ENCODE measurements at places on chromosomes 3 and 15. TPM values are rescaled to one million over a fixed set of nuclear protein-coding genes. Genes with fewer than 3 reads are reported as not detected.
A peak's percentile ranks its signal among the peaks of the same experiment; 100 is the strongest.

GRCh38 chr15:70247281-70247680 is 149.6 kb upstream of the TLE3 start:
- no peaks in the 10 kb centered on the region for H3K4me1 ChIP-seq
- no peaks in the 10 kb centered on the region for H3K36me3 ChIP-seq
- H3K27ac ChIP-seq, result no peak overlapping the region
- no peaks in the 10 kb centered on the region for H3K27me3 ChIP-seq

TP63 gene
- total RNA-seq, result 1.3 TPM

- no peak for DNase-seq
- no peaks in the 10 kb centered on the region for H3K36me3 ChIP-seq
- H3K4me1 ChIP-seq, result peaks cover 31% of the 10 kb centered on the region
- no peak overlapping the region for H3K27ac ChIP-seq
- no peaks in the 10 kb centered on the region for H3K27me3 ChIP-seq
Observed at GRCh38 chr3:14857506-14857905, 38.7 kb downstream of the FGD5 start.

DNA sequence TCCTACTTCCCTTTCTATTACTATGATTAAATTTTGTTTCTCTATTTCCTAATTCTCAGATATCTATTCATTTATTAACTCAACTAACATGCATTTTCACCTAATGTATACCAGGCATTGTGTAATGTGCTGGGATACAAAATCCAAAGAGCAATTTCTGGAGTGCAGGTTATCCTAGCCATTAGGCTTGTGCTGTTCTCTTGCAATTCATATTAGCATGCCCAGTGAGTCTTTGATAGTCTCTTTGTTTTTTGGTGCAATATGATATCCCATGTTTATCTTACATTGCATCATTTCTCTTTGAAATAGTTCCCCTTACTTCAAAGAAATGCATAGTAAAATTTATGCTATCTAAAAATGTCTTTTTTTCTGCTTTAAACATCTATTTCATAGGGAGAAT is 13.9 kb upstream of the DPPA4 start:
- DNase-seq, result no peak
- H3K27ac ChIP-seq, result no peak overlapping the region
- no peaks in the 10 kb centered on the region for H3K4me1 ChIP-seq
- no peaks in the 10 kb centered on the region for H3K36me3 ChIP-seq
- H3K4me3 ChIP-seq, result no peak overlapping the region

DNA sequence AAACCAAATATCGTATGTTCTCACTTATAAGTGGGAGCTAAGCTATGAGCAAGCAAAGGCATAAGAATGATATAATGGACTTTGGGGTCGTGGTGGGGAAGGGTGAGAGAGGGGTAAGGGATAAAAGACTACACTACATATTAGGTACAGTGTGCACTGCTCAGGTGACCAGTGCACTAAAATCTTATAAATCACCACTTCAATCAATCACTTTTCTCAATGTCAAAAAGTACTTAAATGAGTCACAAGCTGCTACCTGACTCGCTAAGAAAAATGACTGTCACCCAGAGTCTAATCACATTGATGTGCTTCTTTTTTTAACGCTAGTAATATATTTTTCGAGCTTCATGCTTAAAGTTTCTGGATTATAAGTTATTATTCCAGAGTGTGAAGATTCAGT is 95.5 kb downstream of the CBLB start:
- DNase-seq, result no peak
- H3K27me3 ChIP-seq, result no peaks in the 10 kb centered on the region
- no peak overlapping the region for H3K27ac ChIP-seq
- no peaks in the 10 kb centered on the region for H3K36me3 ChIP-seq

- no peaks in the 10 kb centered on the region for H3K4me1 ChIP-seq
- no peaks in the 10 kb centered on the region for H3K27me3 ChIP-seq
- no peak for DNase-seq
- H3K36me3 ChIP-seq, result no peaks in the 10 kb centered on the region
- H3K4me3 ChIP-seq, result no peak overlapping the region
- H3K27ac ChIP-seq, result no peak overlapping the region
Observed at GRCh38 chr3:74537857-74538256, 76.6 kb downstream of the CNTN3 start.

- H3K4me3 ChIP-seq, result no peak overlapping the region
- peaks cover 4% of the 10 kb centered on the region for H3K36me3 ChIP-seq
- H3K27ac ChIP-seq, result no peak overlapping the region
Observed at GRCh38 chr3:190644766-190645165, 130.9 kb downstream of the IL1RAP start.

DNA sequence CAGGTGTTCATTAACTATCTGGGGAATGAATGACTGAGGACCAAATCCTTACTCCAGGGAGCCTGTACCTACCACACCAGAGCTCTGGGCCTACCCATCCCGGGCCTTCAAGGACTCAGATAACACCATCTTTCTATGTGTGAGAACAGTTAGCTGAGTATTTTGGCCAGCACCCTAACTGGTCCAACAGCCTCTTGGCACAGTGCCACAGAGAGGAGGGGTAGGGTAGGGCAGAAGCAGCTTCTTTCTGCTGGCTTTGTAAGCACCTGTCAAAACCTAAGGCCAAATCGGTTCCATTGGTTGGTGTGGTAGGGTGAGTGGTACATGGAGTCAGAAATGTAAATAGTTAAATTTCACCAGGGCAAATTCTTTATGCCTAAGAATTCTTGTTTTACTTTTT is 26.7 kb downstream of the ISL2 start:
- no peak for DNase-seq
- H3K4me3 ChIP-seq, result no peak overlapping the region
- peaks cover 8% of the 10 kb centered on the region for H3K4me1 ChIP-seq
- H3K27ac ChIP-seq, result no peak overlapping the region

GRCh38 chr3:66423791-66424190 is 77.0 kb downstream of the LRIG1 start:
- H3K36me3 ChIP-seq, result no peaks in the 10 kb centered on the region
- no peaks in the 10 kb centered on the region for H3K27me3 ChIP-seq
- no peak overlapping the region for H3K4me3 ChIP-seq
- no peak overlapping the region for H3K27ac ChIP-seq
- peaks cover 38% of the 10 kb centered on the region for H3K4me1 ChIP-seq
- DNase-seq, result no peak

DNA sequence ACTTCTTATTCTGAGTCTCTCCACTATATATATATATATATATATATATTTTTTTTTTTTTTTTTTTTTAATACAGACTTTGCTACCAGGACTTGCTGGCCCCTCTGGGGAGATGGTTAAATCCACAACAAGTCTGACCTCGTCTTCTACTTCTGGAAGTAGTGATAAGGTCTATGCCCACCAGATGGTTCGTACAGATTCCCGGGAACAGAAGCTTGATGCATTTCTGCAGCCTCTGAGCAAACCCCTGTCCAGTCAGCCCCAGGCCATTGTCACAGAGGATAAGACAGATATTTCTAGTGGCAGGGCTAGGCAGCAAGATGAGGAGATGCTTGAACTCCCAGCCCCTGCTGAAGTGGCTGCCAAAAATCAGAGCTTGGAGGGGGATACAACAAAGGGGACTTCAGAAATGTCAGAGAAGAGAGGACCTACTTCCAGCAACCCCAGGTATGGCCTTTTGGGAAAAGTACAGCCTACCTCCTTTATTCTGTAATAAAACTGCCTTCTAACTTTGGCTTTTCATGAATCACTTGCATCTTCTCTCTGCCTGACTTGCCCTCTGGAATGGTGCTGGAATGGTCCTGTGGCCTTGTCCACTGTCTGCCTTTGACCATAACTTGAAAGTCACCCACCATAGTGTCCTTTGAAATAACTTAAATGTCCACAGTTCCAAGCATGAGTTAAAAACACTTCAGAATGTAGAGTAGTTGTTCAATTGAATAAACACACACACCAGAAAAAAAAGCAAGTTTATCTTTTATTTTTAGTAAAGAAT is 32.4 kb downstream of the MLH1 start:
- H3K27me3 ChIP-seq, result no peaks in the 10 kb centered on the region
- peak overlapping the region; percentile 81 for H3K27ac ChIP-seq
- no peak for DNase-seq

DNA sequence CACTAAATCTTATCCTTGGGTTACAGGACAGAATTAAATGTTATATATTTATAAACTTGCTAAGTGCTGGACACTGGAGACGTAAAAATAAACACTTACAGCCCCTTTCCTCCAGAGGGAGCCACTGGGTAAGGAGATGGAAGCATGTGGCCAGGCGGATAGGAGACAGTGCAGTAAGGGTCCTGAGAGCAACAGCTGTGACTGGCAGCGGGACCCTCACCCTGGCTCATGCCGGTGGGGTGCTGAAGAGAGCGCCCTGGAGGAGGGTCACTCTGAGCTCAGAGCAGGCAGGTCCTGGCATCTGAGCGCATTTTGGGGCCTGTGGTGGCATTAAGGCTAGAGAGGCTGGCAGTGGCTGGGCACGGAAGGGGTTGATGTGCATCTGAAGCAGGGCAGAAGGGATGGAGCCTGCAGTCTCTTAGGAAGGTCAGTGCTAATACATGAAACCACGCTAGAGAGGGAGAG is 16.0 kb downstream of the SEC61A1 start:
- H3K27me3 ChIP-seq, result no peaks in the 10 kb centered on the region
- H3K4me1 ChIP-seq, result peaks cover 2% of the 10 kb centered on the region
- no peak overlapping the region for H3K4me3 ChIP-seq
- H3K27ac ChIP-seq, result no peak overlapping the region
- peaks cover 8% of the 10 kb centered on the region for H3K36me3 ChIP-seq
- no peak for DNase-seq

CFAP20DC gene
- total RNA-seq, result 0.27 TPM

DNA sequence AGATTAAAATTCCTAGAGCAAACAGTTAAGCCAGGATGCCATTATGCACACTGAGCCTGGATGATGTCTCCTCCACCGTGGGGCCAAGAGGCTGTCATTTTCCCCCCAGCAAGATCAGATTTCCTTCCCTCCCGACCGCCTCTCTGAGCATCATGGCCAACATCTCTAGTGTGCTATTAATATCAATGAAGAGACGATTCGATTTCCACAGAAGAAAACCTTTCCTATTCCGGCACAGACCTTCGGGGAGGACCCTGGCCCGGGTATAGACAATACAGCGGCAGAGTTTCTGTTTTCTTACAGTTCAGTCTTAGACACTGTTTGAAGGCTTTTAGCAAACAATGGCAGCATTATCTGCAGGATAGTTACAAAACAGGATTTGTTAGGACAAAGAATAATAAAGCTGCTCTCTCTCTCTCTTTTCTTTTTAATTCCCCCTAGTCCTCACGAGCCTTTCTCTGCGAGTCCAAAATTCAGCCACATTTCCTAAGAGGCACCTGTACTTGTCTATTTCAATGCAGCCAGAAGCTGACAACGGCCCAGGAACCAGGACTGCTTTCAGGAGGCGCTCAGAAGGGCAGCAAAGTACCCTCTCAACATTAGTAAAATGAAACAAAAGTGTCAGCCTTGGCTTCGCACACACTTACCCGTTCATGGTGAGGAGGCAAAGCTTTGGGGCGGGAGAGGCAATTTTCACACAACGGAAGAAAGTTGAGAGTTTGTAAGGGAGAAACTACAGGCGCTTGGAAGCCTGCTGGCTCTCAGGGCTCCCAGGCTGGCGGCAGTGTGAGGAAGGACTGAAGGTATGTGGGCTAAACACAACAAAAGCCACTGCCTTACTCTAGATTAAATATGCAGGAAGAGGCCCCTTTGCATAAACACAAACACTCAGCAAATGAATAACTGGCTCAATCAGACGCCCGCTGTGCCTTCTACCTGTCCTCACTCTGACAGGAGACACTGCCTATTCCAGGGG is 278.0 kb downstream of the FOXP1 start:
- DNase-seq, result peak; percentile 48
- H3K4me1 ChIP-seq, result no peaks in the 10 kb centered on the region
- H3K4me3 ChIP-seq, result no peak overlapping the region
- no peaks in the 10 kb centered on the region for H3K27me3 ChIP-seq
- peak overlapping the region; percentile 77 for H3K27ac ChIP-seq
- H3K36me3 ChIP-seq, result no peaks in the 10 kb centered on the region

DNA sequence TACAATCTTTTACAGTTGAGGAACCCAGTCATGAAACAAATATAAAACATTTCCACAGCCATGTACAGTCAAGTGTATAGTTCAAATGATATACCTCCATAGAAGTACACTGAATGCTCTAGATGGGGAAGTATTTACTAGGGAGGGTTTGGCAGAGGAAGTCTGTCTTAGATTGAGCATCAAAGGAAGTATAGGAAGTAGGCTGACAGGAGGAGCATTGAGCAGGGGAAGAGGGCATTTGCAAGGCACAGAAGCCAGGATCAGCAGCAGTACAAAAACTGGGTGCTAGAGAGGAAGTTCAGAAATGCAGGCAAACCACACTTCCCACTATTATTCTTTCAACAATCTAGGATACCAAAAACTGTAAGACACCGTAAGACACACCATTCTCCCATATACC is 122.6 kb downstream of the ANO10 start:
- no peak overlapping the region for H3K27ac ChIP-seq
- no peaks in the 10 kb centered on the region for H3K36me3 ChIP-seq
- H3K4me1 ChIP-seq, result no peaks in the 10 kb centered on the region
- no peaks in the 10 kb centered on the region for H3K27me3 ChIP-seq
- H3K4me3 ChIP-seq, result no peak overlapping the region

NUP210 gene
- 4.2 TPM for total RNA-seq

KCNH8 gene
- total RNA-seq, result 0.05 TPM

DNA sequence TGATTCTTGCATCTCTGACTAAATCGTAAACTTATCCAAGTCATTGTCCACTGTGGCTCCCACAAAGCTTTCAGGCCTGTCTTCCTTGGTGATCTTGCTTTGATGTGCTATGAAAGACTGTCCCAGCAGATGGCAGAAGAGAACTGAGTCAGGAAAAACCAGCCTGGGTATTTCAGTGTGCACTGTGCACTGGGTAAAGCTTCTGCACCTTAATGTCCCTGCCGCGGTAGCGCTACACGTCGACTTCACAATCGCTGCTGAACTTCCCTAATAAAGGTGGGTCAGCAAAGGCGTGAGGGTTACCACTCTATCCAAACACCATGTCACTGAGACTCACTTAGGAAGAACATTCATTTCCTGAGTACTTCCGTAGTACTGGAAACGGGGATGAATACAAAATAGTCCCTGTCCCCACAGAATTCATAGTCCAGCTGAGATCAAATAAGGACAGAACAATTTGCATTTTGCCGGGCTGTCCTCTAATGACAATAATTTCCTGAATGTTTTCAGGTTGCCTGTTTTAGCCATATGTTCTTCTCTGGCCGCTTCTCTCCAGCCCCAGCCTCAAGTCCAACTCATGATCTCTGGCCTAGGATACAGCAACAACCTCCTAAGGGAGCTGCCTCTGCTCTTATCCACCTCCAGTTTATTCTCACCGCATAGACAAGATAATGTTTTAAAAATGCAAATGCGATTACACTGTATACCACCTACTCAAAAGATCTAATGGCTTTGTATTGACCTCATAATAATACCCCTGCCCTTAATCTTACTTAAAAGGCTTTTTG is 83.6 kb upstream of the AKAP13 start:
- H3K27ac ChIP-seq, result peak overlapping the region; percentile 9
- peaks cover 6% of the 10 kb centered on the region for H3K4me1 ChIP-seq
- no peaks in the 10 kb centered on the region for H3K36me3 ChIP-seq
- no peaks in the 10 kb centered on the region for H3K27me3 ChIP-seq
- H3K4me3 ChIP-seq, result peak overlapping the region; percentile 32
- peak; percentile 66 for DNase-seq

GRCh38 chr15:38547255-38547997 is 17.2 kb downstream of the RASGRP1 start:
- no peaks in the 10 kb centered on the region for H3K4me1 ChIP-seq
- H3K27me3 ChIP-seq, result no peaks in the 10 kb centered on the region
- no peak overlapping the region for H3K4me3 ChIP-seq
- no peak overlapping the region for H3K27ac ChIP-seq
- H3K36me3 ChIP-seq, result no peaks in the 10 kb centered on the region
